Activated CD8-positive, alpha-beta memory T cell treated with anti-CD3 and anti-CD28 coated beads, Interleukin-2, amount 50 U/mL, for 48 hours (primary cell): ENCODE measurements at places on chromosomes 2 and 18.

GRCh38 chr18:48790226-48790863 is 160.4 kb downstream of the SMAD7 start:
- DNase-seq: no peak

DNA sequence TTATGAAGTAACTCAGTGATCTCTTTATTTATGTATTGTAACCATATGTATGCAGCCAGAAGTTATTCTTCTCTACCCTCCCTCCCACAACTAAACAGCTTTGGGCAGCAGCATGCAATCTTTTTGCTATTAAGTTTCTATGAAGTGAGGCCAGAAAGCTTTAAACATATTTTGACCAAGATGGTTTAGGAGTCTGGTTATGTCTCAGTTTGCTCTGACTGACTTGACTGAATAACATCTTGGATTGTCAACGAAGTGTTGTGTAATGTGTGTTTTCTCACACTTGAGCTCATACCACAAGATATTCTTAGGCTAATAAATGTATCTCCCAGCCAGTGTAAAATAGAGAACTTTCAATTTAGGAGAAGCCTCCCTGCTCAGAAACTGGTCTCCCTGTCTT is 104.3 kb downstream of the TTC27 start:
- DNase-seq: no peak

GRCh38 chr2:10867692-10868420 is 43.9 kb upstream of the KCNF1 start:
- DNase-seq: no peak

GRCh38 chr2:237859533-237860272 is at the start of gene RAMP1:
Gene RAMP1 (plus strand): TSS chr2:237859623. CDS start chr2:237859676, 53 bp downstream.
- DNase-seq: peak; percentile 58

DNA sequence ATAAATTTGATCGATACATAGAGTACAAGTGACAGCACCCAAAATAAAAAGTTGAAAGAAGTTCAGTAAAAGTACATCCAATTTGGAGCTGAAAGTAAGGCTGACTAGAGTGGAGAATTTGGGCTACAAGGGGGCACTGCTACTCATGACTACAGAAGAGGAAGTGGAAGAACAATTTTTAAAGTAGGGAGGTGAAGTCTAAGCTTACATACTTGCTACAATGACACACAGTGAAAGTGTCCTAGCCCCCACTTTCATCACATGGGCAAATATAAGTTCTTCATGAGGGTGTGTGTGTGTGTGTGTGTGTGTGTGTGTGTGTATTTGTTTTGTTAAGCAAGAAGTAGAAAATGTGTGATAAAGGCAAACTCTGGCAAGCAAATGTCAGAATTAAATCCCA is 45.7 kb downstream of the MAP3K2 start:
- no peak for DNase-seq
